Urothelium cell line (cell line): ENCODE measurements at places on chromosomes 16 and 17.
A peak's percentile ranks its signal among the peaks of the same experiment; 100 is the strongest.

GRCh38 chr17:11705111-11705510, 106.8 kb downstream of the DNAH9 start:
- DNase-seq, result peak; percentile 11

GRCh38 chr17:7406235-7406825, 1.3 kb upstream of the NLGN2 start:
- DNase-seq, result no peak

DNA sequence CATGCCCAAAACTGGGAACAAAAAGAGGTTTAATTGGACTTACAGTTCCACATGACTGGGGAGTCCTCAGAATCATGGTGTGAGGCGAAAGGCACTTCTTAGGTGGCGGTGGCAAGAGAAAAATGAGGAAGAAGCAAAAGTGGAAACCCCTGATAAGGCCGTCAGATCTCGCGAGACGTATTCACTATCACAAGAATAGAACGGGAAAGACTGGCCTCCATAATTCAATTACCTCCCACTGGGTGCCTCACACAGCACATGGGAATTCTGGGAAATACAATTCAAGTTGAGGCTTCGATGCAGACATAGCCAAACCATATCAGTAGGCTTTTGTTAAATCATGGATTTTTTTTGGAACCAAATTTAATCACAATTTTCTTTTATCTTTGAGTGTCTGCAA, 24.4 kb downstream of the RBL2 start:
- no peak for DNase-seq

DNA sequence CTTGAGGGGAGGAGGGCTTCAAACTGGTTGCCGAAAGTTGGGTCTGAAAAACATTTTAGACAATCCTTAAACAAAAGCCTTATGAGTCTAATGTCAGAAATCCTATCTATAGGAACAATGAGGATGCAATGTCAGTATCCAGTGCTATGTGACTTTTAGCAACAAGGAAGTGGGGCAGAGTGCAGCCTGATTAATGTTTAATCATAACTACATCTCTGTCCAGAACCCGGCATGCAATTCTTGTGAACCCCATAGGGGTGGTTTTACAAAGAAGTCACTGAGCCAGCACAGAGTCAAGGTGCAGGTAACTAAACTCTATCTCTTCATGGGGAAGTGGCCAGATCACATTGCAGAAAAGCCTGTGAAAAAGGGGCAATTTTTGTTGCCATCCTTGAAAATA, 267.5 kb downstream of the HS3ST4 start:
- DNase-seq, result no peak

DNA sequence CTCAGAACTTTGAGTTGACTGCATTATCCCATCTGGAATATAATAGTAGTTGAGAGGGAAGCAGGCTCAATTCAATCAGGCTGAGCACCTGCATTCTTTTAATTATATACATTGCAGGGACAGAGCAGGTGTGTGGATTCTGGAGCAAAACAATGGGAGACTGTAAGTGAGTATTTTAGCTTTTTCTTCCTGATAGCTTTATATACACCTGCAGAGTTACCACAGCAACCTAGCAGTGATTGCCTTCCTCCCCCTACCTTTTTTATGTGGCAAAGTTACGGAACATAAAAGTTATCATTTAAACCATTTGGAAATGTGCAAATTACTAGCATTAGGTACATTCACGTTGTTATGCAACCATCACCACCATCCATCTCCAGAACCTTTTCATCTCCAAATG, 25.4 kb upstream of the RHOT1 start:
- DNase-seq, result no peak

GRCh38 chr16:9966569-9967157, 215.6 kb downstream of the GRIN2A start:
- peak; percentile 49 for DNase-seq
